ENCODE measurements at places on chromosomes 7 and 10. TPM values are rescaled to one million over a fixed set of nuclear protein-coding genes. Genes with fewer than 3 reads are reported as not detected.

DNA sequence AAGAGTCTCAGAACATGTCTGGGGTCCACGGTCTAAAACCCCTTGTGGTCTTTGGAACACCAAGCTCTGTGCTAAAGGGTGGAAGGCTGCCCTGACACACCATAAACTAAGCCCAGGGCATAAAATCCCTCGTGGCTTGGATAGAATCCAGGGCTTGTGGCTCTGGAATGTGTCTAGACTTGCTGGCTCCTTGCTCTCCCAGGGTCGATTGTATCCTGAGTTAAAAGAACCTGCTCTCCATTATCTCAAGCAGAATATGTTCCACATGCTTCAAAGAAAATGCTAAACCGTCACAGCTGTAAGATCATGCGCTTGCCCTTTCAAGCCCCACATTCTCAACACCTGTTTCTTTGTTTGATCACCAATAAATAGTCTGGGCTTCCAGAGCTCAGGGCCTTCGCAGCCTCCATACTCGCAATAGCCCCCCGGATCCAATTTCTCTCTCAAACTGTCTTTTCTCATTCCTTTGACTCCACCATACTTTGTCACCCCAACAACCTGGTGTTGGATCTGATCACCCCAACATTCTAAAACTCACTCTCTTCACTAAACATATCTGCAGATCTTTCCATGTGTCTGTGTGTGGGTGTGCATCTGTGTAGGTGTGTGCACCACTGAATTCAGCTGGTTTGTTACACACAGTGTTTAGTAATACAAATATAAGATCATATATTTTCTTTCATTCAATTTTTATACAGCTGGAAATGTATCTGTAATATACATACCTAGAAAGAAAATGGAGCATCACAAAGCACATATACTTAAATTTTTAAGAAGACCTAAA, 238.5 kb downstream of the ZMYND11 start:
- H3K36me3 ChIP-seq: peaks cover 51% of the 10 kb centered on the region
- DNase-seq: peak; percentile 74
- peaks cover 54% of the 10 kb centered on the region for H3K4me1 ChIP-seq
- no peaks in the 10 kb centered on the region for H3K27me3 ChIP-seq
- H3K27ac ChIP-seq: peak overlapping the region; percentile 8
- H3K4me3 ChIP-seq: peak overlapping the region; percentile 43

NUTM2D gene
- 0.82 TPM for total RNA-seq

- DNase-seq: no peak
- peaks cover 7% of the 10 kb centered on the region for H3K27me3 ChIP-seq
- H3K4me3 ChIP-seq: no peak overlapping the region
- H3K4me1 ChIP-seq: peaks cover 20% of the 10 kb centered on the region
- H3K27ac ChIP-seq: no peak overlapping the region
Observed at GRCh38 chr7:6164491-6164890, 107.9 kb downstream of the CYTH3 start.

TCF7L2 gene
- 16.6 TPM for total RNA-seq

DNA sequence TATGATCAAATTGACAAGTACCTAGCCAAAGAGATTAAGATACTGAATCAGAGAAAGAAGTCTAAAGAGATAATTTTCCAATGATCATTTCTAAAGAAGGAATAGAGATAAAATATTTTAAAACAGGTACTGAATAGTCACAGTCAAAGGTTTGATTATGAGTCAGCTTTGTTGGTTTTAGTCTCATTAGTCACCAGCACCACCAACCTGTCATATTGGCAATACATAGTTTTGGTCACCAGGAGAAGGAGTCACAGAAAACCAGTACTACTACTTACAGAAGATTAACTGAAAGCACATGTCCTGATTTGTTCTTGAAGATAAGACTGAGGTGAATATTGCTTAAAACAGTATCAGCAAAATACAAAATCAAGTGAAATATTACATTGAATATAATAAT, 34.6 kb downstream of the ZEB1 start:
- DNase-seq: peak; percentile 82
- no peaks in the 10 kb centered on the region for H3K36me3 ChIP-seq
- H3K4me3 ChIP-seq: no peak overlapping the region
- H3K27ac ChIP-seq: peak overlapping the region; percentile 68
- peaks cover 65% of the 10 kb centered on the region for H3K4me1 ChIP-seq

All from HFFc6 (cell line).